ENCODE measurements at places on chromosomes 4 and X.

GRCh38 chr4:87317527-87317926 lies 5.2 kb downstream of the HSD17B13 start:
- DNase-seq, result no peak

DNA sequence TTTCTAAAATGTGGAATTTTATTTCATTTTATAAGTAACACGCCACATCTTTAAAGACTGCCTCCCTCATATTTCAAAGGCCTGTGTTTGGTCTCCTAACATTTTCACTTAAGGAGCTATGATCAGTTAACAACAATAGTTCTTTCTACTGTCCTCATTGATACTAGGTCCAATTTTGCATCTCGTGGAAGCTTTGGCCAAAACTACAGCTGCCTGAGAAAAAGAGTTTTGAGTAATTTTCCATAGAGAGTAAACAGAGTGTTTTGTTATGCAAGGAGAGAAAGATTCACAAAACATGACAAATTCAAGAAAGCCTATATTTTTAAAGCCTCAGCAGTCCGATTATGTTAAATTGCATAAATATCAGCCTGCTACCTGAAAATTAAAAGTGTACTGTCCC lies 11.4 kb upstream of the PCDH18 start:
- DNase-seq, result no peak

GRCh38 chrX:120457766-120458180 lies 11.3 kb downstream of the LAMP2 start:
- DNase-seq, result no peak

DNA sequence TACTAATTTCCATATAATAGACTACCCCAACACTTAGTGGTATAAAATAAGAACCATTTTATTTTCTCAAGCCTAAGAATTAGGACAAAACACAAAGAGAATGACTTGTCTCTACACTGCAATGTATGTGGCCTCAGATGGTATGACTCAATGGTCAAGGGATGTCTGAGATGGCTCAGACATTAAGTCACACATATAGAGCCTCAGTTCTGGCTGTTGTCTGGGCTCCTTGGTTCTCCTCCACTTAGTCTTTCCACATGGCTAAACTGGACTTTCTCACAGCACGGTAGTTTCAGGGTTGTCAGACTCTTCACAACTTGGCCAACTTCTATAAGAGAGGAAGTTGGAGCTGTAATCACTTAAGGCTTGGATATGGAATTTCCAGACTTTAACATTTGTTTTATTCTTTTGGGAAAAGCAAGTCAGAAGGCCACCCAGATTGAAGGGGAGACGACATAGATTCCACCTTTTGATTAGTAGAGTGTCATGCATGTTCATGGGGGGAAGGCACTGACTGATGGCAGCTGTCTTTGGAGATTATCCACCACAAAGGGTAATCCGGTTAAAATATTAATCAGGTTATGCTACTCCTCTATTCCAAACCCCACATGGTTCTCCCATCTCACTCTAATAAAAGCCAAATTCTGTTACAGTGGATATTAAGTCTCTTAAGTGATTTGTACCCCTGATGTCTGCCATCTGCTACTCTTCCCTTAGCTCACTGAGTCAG lies 9.4 kb downstream of the IL15 start:
- no peak for DNase-seq

DNA sequence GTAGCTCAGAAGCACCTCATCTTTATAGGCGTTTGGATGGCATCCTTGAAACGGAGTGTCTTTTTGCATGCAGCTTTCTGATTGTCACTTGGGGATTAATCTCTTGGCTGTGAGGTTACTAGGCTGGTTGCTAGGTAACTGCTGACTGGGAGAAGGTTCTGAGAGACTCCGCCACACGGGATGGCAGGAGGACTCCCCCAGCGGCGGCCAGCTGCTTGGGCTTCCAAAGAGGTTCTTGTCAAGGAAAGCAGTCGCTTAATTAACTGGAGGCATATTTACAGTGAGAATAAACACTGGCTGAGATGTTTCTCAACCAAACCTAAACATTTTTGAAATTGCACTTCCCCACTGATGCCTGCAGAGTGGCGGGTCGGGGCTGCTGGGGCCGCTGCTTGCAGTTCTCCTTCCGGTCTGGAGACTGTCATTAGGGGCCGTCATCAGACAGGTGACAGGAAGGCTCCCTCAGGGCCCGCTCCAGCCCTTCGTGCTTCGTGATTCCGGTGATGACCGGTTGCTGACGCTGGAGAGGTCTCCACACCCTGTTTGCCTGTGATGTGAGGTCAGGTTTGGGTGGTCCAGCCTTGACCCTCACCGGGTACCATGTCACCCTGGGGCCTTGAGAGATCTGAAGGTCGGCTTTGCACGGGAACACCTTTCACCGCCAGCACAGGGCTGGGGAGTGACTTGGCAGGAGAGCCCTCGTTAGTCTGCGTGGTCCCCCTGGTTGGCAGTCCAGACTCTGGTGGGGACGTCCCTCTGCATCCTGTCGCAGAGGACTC lies 9.1 kb downstream of the NSG1 start:
- no peak for DNase-seq

GRCh38 chr4:44522761-44523445 lies 74.3 kb upstream of the KCTD8 start:
- DNase-seq, result no peak

GRCh38 chr4:156969911-156970310 lies 1.7 kb downstream of the PDGFC start:
- DNase-seq, result no peak

DNA sequence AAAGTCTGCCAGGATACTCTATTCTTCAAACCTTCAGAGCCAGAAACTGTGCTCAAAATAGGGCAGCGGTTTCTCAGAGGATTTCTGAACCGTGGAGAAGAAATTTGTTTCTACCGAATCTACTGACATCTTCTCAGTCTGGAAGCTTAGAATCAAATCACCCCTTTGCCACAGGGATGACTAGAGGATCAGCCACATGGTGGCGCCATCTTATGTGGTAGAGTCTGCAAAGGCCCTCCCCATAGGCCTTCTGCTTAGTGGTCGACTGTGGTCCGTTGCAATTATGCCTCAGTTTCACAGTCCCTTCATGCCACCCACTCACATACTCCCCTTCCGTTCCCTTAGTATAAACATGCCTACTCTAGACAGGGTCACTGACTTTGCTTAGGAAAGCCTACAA lies 680.7 kb upstream of the SPANXN1 start:
- no peak for DNase-seq

GRCh38 chr4:138311771-138312535 lies 69.8 kb upstream of the SLC7A11 start:
- no peak for DNase-seq

DNA sequence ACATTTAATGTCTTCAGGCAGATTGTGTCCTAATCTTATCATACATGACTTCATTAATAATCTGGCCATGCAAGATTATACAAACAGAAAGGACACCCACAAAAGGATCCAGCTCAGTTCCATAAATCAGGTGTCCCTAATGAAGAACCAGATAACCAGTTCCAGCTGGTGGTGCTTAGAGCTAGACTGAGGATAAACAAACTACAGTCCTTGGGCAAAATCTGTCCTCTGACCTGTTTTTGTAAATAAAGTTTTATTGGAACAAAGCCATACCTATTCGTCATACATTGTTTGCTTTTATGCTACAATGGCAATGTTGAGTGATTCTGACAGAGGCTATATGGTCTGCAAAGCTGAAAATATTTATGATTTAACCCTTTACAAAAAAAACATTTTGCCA lies 199.5 kb downstream of the MID1IP1 start:
- no peak for DNase-seq

GRCh38 chr4:988726-989721 lies 2.2 kb downstream of the IDUA start:
- no peak for DNase-seq

DNA sequence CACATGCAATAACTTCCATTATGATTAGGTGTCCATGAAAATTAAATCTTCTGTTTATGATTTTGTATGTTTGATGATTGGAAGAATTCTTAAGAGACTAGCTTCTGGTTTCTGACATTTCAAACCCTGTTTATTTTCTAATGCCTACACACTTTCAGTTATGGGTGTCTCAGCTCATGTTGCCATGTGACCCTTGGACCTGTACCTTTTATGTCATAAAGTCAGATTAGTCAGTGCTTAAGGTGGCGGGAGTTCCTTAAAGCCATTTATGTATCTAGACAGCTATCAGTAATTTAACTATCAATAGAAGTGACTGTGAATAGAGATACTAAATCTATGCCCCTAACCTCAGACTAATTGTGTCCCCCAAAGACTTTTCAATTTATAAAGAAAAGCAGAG lies 155.6 kb downstream of the GBA3 start:
- no peak for DNase-seq

GRCh38 chrX:123833387-123833786 lies 26.5 kb upstream of the XIAP start:
- DNase-seq, result peak; percentile 6

DNA sequence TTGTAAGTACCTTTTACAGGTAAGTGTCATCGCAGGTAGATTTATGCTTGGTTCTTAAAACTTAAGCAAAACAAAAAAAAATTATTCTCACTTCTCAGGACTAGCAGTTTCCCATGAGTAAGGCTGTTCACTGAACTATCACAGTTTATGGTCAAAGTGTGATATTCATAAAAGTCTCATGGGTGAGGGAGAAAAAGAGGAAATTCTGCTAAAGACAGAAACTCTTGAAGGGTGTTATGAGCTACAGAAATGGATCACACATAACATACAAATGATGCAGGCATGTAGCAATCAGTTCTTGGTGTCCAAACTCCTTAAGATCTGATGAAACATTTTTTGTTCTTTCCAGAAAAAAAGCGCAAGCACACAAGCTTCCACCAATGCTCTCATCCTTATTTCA lies 8.5 kb downstream of the RAB9A start:
- no peak for DNase-seq
